ENCODE measurements at places on chromosomes 11 and 22.

DNA sequence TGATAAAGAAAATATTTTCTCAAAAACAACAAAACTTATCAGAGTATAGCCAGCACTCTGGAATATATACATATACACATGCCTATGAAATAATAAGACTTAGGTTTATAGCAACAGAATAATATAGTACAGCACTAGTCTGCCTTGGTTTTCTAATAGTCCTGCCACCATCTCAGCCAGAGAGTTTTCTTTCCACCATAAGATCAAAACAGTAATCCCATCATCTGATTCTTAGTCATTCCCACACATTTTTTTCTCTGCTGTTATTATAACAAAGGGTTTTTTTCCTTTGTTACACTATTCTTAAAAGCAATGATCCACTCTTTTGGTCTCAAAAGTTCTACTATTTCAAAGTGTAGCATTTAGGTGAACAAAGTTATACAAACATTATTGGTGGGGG is 15.1 kb downstream of the MTMR2 start:
- DNase-seq, result no peak

DNA sequence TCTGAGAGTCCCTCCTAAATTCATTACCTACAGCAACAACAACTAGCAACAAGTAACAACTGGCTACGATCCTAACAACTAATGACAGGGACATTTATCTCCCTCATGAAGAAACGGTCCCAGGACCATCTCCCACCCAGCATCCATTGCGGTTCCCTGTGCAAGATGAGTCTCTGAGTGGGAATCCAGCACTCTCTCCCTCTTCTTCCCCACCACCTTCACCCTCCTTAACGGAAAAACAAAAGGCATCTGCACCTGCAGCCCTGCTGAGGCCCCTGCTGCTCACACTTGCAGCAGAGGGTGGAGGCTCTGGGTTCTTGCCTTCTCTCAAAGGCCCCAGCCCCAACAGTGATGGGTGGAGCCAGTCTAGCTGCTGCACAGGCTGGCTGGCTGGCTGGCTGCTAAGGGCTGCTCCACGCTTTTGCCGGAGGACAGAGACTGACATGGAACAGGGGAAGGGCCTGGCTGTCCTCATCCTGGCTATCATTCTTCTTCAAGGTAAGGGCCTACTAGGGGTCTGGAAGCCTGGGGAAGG is at the start of gene CD3G:
TSS of gene CD3G (plus strand) at position 364 of the 535 bp plus-strand sequence. CDS start at position 444, 80 bp downstream.
- DNase-seq, result no peak

- no peak for DNase-seq
These were observed 2.8 kb upstream of the ROBO4 start for GRCh38 chr11:124900464-124900863.

GRCh38 chr11:33690290-33691065 is 10.1 kb downstream of the C11orf91 start:
- DNase-seq, result no peak

- DNase-seq, result no peak
These were observed 55.4 kb downstream of the USP35 start for GRCh38 chr11:78244080-78244479.

DNA sequence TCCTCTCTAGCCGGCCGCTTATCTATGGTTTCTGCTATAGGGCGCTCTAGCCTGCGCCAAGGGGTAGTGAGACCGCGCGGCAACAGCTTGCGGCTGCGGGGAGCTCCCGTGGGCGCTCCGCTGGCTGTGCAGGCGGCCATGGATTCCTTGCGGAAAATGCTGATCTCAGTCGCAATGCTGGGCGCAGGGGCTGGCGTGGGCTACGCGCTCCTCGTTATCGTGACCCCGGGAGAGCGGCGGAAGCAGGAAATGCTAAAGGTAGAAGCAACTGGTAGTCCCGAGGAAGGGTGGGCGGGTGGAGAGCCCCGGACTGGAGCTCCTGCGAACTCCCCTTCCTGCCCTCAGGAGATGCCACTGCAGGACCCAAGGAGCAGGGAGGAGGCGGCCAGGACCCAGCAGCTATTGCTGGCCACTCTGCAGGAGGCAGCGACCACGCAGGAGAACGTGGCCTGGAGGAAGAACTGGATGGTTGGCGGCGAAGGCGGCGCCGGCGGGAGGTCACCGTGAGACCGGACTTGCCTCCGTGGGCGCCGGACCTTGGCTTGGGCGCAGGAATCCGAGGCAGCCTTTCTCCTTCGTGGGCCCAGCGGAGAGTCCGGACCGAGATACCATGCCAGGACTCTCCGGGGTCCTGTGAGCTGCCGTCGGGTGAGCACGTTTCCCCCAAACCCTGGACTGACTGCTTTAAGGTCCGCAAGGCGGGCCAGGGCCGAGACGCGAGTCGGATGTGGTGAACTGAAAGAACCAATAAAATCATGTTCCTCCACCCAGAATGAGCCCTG is at the start of the genes LBHD1 and UQCC3:
TSS of gene LBHD1 (minus strand) at position 660 of the 782 bp plus-strand sequence. CDS start 2,236 bp downstream, outside the sequence.
TSS of gene UQCC3 (plus strand) at position 66 of the 782 bp plus-strand sequence. CDS start at position 139, 73 bp downstream.
- peak; percentile 77 for DNase-seq

DNA sequence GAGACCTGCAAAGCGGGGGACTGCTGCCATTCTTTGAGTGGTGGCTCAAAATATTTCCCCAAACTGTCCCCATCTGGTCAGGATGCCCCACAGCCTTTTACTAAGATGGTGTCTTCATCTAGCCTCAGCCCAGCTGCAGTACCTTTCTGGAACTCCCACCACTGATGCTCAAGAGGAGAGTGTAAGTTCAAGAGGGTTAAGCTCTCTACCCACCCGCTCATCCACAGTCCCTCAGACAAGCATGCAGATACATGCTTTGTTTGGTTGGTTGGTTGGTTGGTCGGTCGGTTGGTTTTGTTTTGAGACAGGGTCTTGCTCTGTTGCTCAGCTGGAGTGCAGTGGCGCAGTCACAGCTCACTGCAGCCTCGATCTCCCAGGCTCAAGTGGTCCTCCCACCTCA is 14.5 kb upstream of the CAVIN3 start:
- DNase-seq, result no peak

DNA sequence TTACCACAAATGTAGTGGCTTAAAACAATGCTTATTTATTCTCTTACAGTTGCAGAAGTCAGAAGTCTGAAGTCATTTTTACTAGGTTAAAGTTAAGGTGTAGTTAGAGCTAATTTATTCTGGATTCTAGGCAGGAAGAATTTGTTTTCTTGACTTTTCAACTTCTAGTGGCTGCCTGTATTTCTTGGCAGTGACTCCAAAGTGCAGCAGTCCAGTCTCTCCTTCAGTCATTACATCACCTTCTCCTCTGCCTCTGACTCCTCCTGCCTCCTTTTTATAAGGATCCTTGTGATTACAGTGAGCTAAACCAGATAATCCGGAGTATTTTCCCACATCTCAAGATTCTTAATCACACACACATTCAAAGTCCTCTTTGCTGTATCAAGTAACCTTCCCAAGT is 581.4 kb downstream of the KCNA4 start:
- DNase-seq, result no peak

- DNase-seq, result no peak
These were observed 12.8 kb downstream of the CD44 start for GRCh38 chr11:35151683-35152280.

DNA sequence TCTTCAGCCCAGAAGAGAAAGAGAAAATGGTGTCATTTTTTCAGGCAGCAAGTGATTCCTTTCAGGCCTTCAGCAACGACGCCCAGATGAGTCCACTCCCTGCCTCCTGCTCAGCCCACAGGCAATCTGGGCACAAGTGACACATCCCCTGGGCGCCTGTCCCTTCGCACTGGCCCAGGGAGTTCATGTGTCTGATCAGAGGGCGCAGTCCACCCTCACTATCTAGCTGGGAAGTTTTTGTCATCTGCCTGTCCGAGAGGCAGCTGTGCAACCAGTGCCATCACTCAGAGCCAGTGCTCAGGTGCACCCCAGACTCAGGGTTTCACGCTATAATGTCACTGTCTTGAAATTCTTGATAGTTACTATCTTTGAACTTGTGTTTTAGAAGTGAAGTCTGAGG is 1.4 kb upstream of the KCNQ1OT1 start:
- DNase-seq, result no peak

GRCh38 chr11:112734207-112734606 is 227.0 kb upstream of the NCAM1 start:
- no peak for DNase-seq
